IMR-90 (cell line): ENCODE measurements at places on chromosomes 2 and 18. TPM values are rescaled to one million over a fixed set of nuclear protein-coding genes. Genes with fewer than 3 reads are reported as not detected.

Gene PLB1
- 0.90 and 1.4 TPM in 2 replicates for total RNA-seq

Gene TNFRSF11A
- total RNA-seq: under 0.01 TPM in 1 of 2 replicates, not detected in the other

Gene GAREM2
- total RNA-seq: 0.28 and 0.36 TPM in 2 replicates

Gene CYBRD1
- total RNA-seq: 103 and 119 TPM in 2 replicates

Gene BMP10
- total RNA-seq: not detected in 2 replicates

Gene AQP4
- total RNA-seq: not detected in 2 replicates

- peak; percentile 32 for DNase-seq
These were observed 162.2 kb downstream of the BABAM2 start for GRCh38 chr2:28052691-28053090.

GRCh38 chr2:120831086-120831485, 95.4 kb downstream of the GLI2 start:
- DNase-seq: no peak

DNA sequence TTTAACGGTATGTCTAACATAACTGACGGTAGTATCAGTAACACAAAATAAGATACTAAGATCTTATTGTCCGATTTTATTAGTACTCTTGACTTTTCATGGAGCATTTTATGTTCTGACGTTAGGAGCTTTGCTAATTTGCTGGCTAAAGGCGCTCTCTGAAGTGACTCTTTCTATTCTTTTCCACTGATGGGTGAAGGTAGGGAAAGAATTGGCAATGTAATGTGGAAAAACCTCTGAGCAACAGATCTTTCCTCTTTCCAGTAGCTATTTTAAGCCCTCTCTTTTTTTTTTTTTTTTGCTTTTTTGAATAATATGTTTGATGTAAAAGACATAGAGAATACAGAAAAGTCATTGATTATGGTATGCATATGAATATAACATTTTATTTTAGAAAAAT, 4.6 kb downstream of the CCNYL1 start:
- DNase-seq: no peak

- DNase-seq: no peak
These were observed 205.3 kb upstream of the ST6GAL2 start for GRCh38 chr2:107091163-107091864.

- no peak for DNase-seq
These were observed 38.4 kb downstream of the TSN start for GRCh38 chr2:121793816-121794215.

DNA sequence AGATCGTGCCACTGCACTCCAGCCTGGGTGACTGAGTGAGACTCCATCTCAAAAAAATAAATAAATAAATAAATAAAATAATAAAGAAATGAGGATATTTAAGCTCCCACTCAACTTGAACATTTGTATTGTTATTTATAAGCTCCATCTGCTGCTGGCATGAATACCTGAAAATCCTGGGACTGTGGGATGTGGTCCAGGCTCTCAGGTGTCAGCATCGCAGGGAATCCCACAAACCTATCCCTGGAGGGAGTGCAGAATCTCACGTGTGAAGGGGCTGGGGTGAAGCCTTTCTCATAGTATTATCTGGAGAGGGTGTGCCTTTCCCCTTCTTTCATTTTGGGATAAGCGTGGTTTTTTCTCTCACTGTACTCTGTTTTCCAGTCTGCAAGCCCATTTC, 47.4 kb upstream of the POLE4 start:
- DNase-seq: no peak

GRCh38 chr2:75960472-75961009, 249.8 kb upstream of the GCFC2 start:
- no peak for DNase-seq

DNA sequence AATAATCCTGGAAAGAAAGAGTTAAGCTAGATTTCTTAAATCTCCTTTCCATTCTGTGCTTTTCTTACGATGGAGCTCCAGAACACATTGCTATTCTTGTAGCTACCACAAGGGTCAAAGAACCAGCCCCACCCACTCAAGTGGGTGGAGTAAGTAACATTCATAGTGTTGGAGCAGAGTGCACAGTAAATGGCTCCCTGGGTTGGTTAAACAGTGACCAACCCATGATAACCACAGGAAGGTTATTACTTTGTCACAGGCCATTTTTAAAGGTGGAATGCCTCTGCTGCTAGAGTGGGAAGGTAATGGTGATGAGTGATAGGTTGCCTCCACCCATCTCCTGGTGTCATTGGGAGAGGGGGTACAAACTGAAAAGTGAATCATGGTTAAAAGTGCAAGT, 13.9 kb downstream of the ARPC2 start:
- DNase-seq: peak; percentile 42

GRCh38 chr2:182636699-182637098, 79.4 kb upstream of the DNAJC10 start:
- no peak for DNase-seq

DNA sequence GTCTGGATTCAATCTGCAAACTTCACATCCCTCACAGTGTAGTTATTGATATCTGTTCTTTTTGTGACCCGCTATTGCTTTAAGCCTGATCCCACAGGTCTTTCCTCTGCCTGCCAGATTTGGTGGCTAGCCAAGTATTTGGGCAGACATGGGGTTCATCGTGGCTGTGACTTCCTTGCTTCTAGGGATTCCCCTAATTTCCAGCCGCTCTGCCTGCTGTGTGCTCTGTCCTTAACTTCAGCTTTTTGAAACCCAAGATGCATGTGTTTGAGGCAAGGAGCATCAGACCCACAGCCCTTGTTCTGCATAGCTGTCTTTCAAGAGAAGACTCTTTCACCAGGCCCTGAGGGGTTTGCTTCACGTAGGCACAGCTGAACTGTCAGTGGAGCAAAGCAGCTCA, 54.2 kb downstream of the NCAPH start:
- DNase-seq: no peak
